ENCODE measurements at places on chromosomes 6 and 20.

DNA sequence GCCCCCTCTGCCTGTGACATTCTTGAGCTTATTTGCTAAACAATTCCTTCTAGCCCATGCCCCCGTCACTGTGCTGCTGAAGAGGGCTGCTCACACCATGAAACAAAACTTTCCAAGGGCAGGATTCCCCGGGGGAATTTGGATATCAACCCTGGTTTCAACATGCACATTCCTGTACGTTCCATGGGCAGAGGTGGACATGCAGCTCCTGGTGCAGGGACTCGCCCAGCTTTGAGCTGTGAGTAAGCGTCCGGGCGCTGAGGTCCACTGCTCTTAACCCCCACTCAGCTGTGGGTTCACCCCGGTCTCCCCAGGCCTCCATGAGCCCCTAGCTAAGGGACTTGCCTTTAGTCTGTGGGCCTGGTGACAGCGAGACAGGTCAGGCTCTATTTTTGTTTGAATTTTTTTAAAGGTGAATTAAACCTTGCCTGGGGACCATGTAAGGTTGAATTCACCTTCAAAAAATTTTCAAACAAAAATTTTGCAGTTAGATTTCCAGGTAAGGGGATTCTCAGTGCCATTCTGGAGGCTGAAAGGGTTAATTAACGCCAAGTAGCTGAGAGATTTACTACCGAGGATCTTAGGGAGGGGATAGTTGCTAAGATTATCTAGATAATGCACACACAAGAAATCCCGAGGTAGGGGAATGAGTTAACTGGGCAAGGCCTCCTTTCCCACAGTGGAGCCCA lies 70.3 kb upstream of the SLC22A23 start:
- no peak for DNase-seq

DNA sequence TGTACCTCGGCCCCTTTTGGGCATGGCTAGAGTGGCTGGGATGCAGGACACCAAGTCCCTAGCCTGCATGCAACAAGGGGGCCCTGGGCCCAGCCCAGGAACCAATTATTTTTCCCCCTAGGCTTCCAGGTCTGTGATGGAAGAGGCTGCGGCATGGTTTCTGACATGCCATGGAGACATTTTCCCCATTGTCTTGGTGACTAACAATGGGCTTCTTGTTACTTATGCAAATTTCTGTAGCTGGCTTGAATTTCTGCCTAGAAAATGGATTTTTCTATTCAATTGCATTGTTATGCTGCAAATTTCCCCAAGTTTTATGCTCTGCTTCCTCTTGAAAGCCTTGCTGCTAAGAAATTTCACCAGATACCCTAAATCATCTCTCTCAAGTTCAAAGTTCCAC lies 1269.6 kb upstream of the CITED2 start:
- no peak for DNase-seq

DNA sequence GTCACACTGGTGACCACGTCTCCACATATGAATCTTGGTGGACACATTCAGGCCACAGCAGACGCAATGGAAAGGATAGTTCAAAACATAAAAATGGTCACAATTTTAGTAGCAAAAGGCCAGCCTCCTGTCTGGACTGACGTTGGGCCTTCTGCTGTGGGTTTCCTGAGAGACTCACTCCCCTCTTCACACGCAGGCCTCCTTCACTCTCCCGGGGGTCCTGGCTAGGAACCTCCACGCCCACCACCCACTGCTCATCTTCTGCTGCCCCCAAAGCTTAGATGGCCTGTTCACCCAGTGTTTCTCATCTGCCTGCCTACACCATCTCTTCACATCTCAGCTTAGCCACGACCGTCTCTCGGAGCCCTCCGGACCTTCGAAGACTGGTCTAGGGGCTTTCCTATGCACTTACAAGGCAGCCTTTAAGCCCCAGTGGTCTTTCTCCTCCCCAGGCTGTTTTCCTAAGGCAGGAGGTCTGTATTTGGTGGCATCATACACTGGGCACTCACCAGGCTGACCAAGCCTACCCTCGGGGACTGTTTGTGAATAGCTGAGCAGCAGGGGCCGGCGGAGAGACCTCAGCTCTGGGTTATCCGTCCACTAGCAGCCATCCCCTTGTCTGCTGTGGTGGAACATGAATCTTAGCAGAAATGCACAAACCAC lies 46.6 kb upstream of the AFDN start:
- no peak for DNase-seq

DNA sequence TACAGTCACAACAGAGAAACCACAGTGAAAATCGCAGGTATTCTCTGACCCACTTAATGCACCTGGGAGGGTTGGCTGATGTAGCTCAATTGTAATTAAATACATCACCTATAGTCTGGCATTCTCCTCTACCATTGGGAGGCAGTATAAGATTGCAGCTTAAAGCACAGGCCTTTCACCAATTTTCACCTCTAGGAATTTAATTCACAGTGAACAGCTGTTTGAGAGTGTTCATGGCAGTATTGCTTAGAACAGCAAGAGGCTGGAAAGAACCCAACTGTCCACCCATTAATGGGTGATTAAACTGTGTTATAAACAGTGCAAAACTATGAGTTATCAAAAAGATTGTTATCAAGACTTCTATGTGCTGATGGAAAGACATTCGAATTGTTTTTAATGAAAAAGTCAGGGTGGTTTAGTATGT lies 2.0 kb downstream of the EDEM2 start:
- no peak for DNase-seq

DNA sequence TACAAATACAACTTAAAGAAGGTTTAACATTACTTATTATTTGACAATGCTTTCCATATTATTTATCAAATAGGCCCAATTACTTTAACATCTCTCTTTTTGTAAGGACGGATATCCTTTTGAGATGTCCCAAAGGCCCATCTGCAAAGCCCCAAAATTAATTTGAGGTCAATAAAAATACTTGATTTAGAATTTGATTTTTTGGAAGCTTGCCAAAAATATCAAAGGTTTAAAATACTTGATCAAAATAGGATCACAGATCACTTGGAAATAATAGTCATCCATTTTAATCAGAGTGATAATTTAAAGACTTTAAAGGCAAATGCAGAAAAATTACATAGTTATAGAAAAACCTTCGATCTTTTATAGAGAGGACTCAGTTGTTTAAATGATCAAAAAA lies 8.1 kb downstream of the C6orf58 start:
- no peak for DNase-seq

DNA sequence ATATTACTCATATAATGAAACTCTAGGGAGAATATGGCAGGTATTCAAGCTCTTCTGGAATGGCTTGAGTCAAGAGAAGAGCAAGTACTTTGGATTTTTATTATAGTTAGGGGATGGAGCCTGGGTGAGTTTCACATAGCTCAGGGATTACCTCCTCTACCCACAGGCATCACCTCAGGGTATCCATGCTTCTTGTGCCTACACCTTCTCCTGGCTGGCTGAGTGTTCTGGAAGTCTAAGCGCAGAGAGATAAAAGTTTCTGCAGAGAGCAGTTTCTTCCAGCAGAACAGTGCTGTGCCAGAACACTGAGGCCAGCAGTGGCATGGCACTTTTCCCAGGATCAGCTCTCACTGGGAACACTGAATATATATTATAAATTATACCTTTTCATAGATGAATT lies 199.7 kb upstream of the KCNQ5 start:
- no peak for DNase-seq

DNA sequence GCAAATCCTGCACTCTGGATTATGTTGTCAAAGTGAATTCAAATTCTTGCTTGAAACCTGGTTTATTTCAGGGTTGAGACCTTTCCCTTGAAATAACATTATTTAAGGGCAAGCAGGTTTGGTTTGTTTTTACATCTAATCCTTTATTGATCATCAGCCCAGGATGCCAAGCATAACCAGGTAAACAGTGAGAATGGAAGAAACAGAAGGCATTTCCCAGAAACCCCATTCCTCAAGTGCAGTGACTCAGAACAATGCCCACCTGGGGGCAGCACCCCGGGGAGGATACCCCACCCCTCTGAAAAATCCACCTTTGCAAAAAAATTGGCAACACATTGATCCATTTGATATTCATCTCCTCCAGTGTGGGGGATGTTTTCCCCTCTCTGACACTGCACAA lies 32.5 kb downstream of the POFUT1 start:
- no peak for DNase-seq

GRCh38 chr6:44696686-44697085 lies 309.2 kb downstream of the CDC5L start:
- no peak for DNase-seq

- no peak for DNase-seq
Observed at GRCh38 chr20:58755766-58756449, 63.3 kb downstream of the NPEPL1 start.

DNA sequence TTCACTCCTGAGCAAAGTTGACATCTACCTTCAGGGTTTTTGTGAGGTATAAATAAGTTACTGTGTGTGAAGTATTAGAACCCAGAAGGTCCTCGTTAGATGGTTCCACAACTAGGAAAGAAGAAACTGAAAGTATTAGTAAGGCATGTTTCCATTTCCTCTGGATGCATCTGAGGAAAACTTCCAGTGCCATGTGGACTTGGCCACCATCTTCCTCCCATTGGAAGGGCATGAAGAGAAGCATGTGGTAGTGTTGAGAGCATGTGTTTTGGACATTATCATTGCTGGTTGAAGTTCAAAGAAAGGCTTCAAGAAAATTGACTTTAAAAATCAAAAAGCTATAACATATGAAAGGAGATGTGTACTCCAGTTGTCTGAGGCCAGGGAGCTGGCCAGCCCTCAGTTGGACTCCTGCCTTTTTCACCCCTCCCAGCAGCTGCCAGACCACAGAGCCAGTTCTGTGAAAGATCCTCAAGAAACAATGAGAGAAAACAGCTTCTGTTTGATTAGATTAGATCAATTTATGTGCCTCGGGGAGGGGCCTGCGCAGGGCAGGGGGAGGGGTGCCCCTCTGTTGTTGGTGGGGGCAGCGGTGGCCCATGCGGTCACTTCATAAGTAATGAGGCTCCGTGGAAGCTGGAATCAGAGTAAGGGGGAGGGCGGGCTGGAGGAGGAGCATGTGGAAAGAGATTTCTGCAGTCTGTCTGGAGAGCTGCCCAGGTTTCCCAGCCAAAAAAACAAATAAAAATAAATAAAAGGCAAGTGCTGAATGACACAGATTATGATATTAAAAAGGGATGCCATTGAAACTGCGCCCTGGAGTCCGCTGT lies 154.0 kb downstream of the JARID2 start:
- DNase-seq: no peak

GRCh38 chr6:74458536-74458935 lies 747.3 kb downstream of the COL12A1 start:
- no peak for DNase-seq

- DNase-seq: no peak
Observed at GRCh38 chr6:54624779-54625178, 221.8 kb upstream of the FAM83B start.

GRCh38 chr20:63636752-63637628 lies 10.1 kb upstream of the GMEB2 start:
- DNase-seq: no peak

- no peak for DNase-seq
Observed at GRCh38 chr20:38114353-38114791, 50.7 kb downstream of the TGM2 start.

GRCh38 chr20:47785854-47786764 lies 828 bp upstream of the SULF2 start:
- peak; percentile 39 for DNase-seq

DNA sequence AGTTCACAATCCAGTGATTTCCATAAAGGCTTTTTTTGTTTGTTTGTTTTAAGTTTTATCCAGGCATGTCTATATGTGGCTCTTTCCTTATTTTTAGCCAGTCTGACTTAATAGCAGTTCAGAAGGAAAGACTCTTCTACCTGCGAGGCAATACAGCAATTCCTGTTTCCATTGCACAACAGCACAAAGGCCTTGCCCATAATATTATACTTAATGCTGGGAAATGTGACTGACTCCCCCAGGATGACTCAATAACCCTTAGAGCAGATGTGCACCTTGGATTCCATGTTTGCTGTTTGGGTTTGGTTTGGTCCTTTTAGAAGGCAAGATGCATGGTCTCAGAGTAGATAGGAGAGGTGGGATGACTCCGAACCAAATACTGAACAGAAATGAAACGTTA lies 184.1 kb downstream of the MTFR2 start:
- no peak for DNase-seq

DNA sequence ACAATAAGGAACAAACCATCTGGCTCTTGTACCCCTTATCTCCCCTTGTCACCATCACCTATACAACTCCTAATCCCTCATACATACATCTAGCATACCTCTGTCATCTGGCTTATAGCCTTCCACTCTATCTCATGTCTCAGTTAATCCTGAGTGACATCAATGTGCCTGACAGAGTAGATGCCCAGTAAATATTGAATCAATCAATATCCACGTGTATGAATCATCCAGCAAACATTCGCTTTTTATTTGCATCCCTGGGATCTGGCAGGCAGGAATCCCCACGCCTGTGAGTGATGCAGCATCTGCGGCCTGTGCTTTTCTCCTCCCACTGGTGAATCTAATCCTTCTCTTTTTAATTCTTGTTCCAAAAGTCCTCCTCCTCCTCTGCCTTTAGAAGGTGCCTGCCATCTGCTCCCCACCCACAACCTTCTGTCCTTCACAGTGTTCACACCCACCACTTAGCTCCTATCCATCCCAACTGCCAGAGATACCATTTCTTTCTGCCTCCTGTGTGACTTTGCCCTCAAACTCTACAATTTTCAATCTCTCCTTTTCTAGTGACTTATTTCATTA lies 37.6 kb downstream of the ZNF391 start:
- no peak for DNase-seq

DNA sequence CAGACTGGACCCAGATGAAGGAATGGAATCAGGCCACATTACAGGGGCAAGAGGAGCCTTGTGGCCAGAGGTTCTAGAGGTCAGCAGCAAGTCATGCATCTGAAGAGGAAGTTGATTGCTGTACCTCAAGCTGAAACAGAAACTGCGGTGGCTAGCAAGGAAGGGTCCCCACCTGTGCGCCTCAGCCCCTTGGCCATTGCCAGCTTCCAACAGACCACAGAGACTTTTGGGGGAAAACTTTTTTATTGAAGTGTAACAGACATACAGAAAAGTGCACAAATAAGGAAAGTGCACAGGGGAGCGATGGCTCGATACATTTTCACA lies 26.8 kb upstream of the SLC9A8 start:
- peak; percentile 43 for DNase-seq

- DNase-seq: no peak
Observed at GRCh38 chr6:38909015-38909730, 139.4 kb upstream of the GLP1R start.

- DNase-seq: no peak
Observed at GRCh38 chr6:47307362-47308197, 2.1 kb downstream of the TNFRSF21 start.

GRCh38 chr6:112237066-112237465 lies 17.3 kb downstream of the LAMA4 start:
- DNase-seq: no peak

DNA sequence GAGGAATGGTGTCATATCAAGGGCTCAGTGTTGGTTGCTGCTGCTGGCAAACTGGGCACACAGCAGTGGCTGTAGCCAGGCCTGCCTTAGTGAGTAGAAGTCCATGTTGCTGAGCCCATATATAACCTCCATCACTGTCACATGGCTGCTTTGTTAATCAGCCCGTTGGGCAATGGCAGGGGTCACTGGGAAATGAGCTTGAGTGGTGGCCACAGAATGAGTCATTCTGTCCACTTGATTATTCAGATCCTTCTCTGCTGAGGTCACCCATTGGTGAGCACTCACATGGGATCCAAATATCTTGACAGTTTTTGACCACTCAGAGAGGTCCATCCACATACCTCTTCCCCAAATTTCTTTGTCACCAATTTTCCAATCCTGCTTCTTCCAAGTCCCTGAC lies 898.9 kb upstream of the EYS start:
- no peak for DNase-seq

- no peak for DNase-seq
Observed at GRCh38 chr6:56482525-56482924, 160.2 kb downstream of the DST start.

Measured in GM12892 (cell line).